ENCODE measurements at places on chromosomes 13 and 19.

DNA sequence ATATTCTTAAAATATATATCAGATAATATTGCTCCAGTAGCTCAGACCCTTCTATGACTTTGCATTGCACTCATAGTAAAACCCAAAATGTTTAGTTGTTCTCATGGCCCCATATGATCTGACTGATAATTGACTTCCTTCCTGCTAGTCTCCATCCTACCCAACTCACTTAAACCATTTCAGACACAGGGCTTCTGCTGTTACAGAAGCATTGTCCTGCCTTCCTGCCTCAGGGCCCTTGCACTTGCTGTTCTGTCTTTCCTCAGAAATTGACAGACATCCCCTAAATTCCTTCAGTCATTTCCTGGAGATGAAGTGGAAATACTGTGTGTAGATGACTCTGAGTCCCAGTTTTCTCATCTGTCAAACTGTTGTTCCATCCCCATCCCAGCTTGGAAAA lies 19.7 kb downstream of the FBXL12 start:
- DNase-seq = no peak

DNA sequence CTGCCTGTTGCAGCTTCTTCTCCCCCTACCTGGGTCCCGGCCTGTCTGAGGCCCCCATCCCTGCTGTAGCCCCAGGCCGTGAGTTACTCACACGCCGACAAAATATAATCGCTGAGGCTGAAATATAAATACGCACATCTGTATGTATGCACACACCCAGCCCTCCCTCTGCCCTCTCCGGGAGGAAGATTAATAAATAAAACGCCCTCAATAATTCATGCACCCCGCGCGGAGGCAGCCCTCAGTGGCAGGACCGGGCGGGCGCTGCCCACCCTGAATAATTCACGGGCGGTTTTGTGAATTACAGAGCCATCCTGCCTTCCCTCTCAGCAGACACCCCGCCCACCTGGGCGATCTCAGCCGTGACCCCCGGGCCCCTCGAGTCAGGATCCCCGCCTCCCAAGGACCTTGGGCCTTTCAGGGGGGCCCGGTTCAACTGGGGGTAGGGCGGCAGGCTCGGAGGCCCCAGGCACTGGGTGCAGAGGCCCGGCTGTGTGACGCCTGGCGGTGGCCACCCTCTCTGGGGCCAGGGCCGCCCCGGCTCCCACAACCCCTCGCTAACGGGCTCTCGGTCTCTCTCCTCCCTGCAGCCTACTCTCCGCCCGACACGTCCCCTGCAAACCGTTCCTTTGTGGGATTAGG lies 24.2 kb downstream of the SMIM24 start:
- DNase-seq = no peak

DNA sequence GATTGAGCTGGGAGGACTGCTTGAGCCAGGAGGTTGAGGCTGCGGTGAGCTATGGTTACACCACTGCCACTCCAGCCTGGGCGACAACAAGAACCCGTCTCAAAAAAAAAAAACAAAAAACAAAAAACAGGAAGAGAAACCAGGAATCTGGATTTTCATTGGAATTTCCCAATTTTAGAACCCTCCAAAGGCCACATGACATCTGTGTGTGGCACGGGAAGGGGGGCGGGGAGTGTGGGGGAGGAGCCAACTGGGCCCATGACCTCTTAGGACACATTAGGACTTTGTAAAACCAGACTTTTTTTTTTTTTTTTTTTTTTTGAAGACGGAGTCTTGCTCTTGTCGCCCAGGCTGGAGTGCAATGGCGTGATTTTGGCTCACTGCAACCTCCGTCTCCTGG lies 21.2 kb upstream of the MYDGF start:
- no peak for DNase-seq

DNA sequence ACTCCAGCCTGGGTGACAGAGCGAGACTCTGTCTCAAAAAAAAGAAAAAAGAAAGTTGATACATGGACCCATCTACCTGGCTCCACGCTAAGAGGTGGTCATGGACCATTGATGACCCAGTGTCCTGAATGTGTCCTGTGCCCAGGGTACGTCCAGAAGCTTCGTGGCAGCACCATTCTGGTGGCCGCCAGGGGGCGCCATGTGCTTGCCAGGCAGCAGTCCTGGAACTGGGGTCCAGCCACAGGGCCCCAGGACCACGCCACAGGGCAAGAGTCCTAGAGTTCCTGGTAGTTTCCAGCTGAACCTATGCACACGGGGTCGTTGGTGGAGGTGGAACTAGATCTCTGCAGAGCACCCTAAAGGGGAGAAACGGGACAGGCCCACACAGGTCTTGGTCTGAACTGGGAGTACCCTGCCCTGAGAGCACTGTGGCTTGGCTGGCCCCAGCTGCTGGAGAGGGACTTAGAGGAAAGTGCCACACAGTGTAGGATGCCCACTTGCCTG lies 19.9 kb upstream of the FBXO27 start:
- peak; percentile 63 for DNase-seq

DNA sequence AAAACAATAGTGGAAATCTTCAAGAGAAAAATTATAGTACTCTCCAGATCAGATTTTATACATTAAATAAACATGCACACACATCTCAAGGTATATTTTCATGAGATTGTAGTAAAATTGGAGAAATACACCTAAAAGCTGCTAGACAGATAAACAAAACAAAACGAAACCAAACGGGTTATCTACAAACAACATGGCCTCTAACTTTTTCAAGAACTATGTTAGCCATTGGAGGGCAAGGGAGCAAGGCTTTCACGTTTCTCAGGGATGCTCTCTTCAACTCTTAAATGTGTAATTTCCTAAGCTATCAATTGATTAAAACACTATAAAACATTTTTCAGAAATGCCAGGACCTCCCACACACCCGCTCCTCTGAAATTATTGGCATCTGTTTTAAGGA lies 1262.4 kb upstream of the PCDH20 start:
- DNase-seq = no peak

DNA sequence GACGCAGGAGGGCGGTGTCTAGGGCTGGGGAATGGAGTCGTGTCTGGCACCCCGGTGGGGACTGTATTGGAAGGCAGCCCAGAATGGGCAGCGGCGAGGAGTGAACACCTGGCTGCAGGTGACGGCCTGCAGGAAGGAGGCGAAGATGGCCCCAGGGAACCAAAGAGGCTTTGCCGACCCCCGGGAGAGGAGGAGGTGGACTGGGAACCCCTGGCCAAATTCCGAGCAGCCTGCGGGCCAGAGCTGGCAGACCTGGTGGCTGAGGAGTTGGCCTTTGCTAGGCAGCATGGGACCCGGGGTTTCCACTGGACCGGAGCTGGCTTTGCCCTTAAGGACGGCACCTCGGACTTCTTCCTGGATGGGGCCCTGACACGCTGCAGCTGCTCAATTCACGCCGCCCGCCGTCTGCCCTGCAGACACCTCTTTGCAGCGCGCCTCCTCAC lies 25.9 kb downstream of the ZSWIM9 start:
- no peak for DNase-seq

DNA sequence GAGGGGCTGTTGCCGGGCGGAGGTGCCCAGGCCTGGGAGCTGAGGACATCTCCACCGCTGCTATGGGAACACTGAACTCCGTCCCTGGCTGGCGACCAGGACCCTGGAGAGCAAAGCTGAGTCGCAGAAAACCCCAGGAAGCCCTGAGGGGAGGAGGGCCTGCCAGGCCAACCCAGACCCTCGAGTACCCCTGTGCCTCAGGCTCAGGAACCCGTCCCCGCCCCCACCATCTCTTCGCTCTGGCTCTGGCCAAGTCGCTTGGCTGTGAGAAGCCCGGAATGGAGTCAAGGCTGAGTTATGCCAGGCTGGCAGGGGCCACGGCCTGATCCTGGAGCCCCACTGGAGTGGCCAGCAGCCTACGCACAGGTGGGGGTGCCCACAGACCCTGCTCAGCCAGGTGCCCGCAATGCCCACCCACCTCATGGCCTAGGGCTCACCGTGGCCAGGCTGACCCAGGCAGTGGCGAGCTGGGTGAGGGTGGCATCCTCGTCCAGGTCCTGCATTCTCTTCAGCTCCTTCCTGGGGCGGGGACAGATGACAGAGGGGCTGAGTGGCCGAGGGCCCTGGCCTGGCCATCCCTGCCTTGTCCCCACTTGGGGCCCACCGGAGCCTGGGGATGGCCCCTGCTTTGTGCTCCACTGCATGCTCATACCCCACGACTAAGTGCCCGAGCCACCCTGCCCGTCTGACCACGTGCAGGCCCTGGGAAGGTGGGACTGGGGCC lies 8.5 kb upstream of the CERS1 start:
- peak; percentile 36 for DNase-seq

DNA sequence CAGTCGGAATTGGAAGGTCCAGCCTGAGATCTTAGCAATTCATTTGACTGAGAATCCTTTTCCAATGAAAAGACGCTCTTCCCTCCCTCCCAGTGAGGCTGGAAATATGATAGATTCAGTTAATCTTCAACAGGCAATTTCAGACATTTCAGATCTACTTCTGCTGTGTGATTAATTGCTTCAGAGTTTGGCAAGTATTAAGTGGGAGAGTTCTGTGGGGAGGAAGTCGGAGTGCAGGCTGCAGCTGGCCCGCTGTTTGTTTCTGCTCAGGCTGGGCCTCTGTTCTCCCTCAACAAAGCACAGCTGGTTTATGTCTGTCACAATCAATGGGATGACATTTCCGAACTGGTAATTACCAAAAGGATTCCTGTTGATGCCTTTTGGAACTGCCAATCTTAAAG lies 178.2 kb downstream of the NDFIP2 start:
- no peak for DNase-seq

- no peak for DNase-seq
These were observed 153.8 kb upstream of the SERP2 start for GRCh38 chr13:44219577-44220548.
